ENCODE measurements at places on chromosomes 2 and 18.

GRCh38 chr2:207133820-207134519 is 31.8 kb downstream of the KLF7 start:
- peak; percentile 56 for DNase-seq

- peak; percentile 95 for DNase-seq
Measured at GRCh38 chr18:59715966-59716369, 18.7 kb upstream of the CCBE1 start.

- no peak for DNase-seq
Measured at GRCh38 chr18:46920067-46920466, 2.7 kb downstream of the KATNAL2 start.

DNA sequence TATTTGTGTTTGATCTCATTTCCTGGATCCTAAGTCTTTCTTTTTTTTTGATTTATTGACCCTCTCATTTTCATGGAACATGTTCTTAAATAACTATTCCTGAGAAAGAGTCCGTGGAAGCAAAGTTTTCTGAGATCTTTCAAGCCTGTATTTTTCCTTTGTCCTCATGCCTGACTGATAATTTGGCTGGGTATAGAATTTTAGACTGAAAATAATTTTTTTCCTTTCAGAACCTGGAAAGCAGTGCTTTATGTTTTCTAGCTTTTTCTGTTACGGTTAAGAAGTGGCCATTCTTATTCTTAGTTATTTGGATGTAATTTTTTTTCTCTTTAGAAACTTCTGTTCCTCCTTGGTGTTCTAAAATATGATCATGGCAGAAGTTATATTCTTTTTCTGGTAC is 82.5 kb downstream of the SEMA4F start:
- DNase-seq = no peak

- DNase-seq = peak; percentile 78
Measured at GRCh38 chr2:131104487-131105155, 515 bp upstream of the PLEKHB2 start.

DNA sequence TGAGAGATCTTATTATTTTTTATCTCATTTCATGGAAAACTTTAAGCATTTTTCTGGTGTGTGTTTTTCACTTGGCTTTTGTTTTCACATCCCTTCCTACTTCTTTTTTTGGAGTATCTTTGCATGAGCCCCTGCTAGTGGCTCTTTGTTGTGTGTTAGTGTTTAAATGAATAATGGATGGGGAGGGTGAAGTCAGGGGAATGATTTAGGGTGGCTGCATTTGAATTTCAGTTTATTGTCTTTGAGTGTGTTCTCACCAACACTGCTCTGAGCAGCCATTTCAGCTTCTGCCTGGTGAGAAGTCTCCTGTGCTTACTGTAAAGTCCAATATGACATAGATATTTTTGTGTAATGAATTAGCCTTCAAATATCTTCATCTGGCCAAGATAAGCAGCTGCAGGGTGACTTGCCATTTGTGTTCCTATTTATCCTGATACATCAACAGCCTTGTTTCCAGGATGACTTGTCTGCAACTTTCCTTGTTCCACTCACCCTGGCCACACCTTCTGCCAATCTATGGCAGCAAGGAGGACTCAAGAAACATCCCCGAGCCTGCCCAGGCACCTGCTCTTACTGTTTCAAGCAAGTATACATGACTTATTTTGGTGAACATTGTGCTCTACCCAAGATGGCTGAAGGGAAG is 182.6 kb downstream of the PDE11A start:
- DNase-seq = no peak

DNA sequence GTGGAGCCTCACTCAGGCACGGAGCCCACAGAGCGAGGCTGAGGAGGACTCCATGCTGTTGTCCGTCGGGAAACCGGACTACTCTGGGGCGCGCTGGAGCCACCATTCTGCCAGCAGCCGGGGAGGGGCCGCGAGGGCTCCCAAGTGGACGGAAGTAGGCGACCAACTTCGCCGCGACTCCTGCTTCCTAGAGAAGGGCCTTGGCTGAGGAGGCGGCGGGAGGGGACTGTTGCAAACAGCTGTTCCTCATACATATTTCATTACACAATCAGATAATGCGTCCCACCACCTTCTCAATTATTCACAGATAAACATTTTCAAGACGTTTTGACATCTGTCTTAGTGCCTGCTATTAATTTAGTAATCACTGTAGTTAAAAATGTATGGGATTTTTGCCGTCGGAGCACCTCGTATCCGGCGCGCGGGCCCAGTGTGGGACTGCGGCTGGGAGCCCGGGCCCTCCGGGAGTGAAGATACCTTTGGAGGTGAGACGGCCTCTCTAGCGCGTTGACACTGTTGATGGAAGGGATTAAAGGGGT is 11.7 kb upstream of the SIX3 start:
- DNase-seq = no peak

DNA sequence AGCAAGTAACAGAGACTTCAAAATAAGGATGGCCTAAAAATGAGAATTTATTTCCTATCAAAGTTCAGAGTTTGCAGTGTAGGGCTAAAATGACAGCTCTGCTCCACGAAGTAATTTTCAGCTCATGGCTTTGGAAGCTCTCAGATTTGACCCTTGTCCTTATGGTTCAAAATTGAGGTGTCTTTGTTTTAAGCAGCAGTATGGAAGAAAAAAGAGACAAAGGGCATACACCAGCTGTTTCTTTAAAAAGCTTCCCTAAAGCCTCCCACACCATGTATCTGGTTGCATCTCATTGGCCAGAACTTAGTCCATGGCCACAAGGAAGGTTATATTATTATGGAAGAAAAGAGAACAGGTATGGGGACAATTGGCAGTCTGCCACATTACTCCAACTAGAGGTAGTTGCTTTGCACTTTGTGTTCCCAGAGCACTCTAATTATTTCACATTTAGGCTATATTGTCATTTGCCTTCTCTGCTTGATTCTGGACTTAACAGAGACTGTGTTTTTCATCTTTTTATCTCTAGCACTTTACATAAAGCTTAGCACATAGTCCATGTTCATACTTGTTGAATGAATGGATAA is 180.4 kb downstream of the MCFD2 start:
- no peak for DNase-seq

- DNase-seq = no peak
Measured at GRCh38 chr18:15165048-15165447, 417.1 kb downstream of the ANKRD30B start.

- peak; percentile 82 for DNase-seq
Measured at GRCh38 chr2:235467588-235467987, 26.3 kb upstream of the AGAP1 start.

- peak; percentile 96 for DNase-seq
Measured at GRCh38 chr18:27062802-27063201, 122.3 kb downstream of the CHST9 start.

DNA sequence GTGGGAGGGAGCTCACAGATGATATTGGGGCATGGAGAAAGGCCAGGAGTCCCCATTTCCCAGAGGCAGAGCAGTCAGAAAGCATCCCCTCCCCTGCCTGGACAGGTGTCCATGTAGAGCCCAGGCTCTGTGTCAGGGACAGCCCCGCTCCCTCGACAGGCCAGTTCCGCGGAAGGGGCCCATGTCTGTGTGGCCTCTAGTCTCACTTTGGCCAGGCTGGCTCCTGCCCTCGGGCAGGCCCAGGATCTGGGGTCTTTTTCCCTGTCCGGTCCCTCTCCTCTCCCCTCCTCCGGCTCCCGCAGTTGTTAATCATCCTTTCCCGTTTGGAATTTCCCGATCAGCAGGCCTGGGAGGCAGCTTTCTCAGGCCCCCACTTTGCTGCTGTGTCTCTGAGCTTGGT is 20.4 kb upstream of the PDIA6 start:
- DNase-seq = no peak

GRCh38 chr2:164794432-164795231 is 47.0 kb downstream of the COBLL1 start:
- DNase-seq = no peak

All from epithelial cell of esophagus (primary cell).